Fibroblast of the aortic adventitia (primary cell): ENCODE measurements at places on chromosomes 6 and 20. TPM values are rescaled to one million over a fixed set of nuclear protein-coding genes. Genes with fewer than 3 reads are reported as not detected.

The TCF21 gene
- total RNA-seq, result 2.9 and 5.0 TPM in 2 replicates

The RTN4IP1 gene
- 1.9 and 7.6 TPM in 2 replicates for total RNA-seq

The C20orf144 gene
- total RNA-seq, result 0.16 and 0.18 TPM in 2 replicates

The LY6G6F gene
- total RNA-seq, result not detected in 2 replicates

The RAD21L1 gene
- total RNA-seq, result not detected in 2 replicates

The GNAS-AS1 gene
- 0.25 and 0.81 TPM in 2 replicates for total RNA-seq

The TGM2 gene
- total RNA-seq, result 6.0 and 117 TPM in 2 replicates

The WRNIP1 gene
- total RNA-seq, result 25.8 and 29.4 TPM in 2 replicates

The LY6G6C gene
- total RNA-seq, result not detected in 2 replicates

The NRSN1 gene
- total RNA-seq, result not detected in 2 replicates

The PDYN gene
- total RNA-seq, result not detected in 2 replicates

The FKBP1A gene
- 39.3 and 200 TPM in 2 replicates for total RNA-seq

The PHIP gene
- total RNA-seq, result 30.1 and 34.3 TPM in 2 replicates

The TSHZ2 gene
- 6.9 and 48.9 TPM in 2 replicates for total RNA-seq

The HLA-DRB1 gene
- total RNA-seq, result 0.09 and 0.90 TPM in 2 replicates

The EMILIN3 gene
- total RNA-seq, result not detected in 2 replicates

The HLA-DRA gene
- total RNA-seq, result 0.45 TPM in 1 of 2 replicates, not detected in the other

The HLA-DOB gene
- 2.6 TPM in 1 of 2 replicates, not detected in the other for total RNA-seq
